ENCODE measurements at places on chromosomes 13 and 19.

- no peak for DNase-seq
Observed at GRCh38 chr13:94080527-94080926, 399.0 kb downstream of the DCT start.

DNA sequence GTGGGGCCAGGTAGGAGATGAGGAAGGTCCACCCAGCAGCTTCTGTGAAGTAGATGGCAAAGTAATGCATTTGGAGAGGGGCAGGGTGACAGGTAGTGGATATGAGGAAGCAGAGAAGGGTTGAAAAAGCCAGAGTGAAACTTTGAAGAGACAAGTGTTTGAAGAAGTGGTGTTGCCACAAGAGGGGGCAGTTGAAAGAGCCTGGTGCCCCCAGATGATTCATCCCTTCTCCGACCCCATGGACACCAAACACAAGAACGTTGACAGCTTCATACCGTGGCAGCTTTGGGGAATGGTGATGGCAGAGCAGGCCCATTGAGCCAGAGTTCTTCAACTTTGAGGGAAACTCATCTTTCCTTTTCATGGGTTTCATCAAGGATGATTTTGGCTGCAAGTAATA lies 19.9 kb downstream of the IFNL3 start:
- DNase-seq, result no peak

DNA sequence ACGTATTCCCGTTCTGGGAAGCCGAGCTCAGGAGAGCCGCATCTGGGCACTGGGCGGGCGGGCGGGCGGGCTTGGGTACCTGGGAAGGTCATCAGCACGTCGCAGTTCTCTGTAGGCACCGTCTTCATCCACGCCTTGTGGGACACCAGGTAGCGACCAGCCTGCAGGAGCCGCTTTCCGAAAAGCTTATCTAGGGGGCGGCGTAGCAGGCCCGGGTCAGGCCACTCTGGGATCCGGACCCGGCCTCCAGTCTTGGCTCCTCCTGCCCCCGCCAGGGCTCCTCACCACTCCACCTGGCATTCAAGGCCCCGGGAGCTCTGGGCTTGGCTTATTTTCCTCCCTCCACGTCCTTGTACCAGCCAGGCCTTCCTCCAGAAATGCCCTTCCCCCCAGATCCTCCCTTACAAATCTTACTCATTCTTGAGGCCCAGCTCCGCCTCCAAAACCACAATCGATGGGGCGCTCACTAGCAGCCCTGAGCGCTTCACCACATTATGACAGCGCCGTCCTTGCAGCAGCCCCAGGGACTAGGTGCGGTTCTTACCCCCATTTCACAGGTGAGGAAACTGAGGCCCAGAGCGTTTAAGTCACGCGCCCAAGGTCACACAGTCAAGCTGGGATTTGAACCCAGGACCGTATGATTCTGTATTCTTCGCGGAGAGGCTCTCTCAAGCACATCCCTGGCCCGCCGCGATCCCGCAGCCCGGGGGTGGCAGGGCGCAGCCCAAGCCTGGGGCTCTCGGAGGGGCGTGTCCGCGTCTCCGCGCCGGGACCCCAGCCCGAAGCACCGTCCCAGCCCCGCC lies 843 bp downstream of the ANO8 start:
- DNase-seq, result no peak

- no peak for DNase-seq
Observed at GRCh38 chr13:32525766-32526165, 12.8 kb downstream of the N4BP2L2 start.

- DNase-seq, result no peak
Observed at GRCh38 chr13:28630869-28631268, 28.1 kb upstream of the POMP start.

GRCh38 chr19:28363254-28363653 lies 849.7 kb downstream of the UQCRFS1 start:
- no peak for DNase-seq

DNA sequence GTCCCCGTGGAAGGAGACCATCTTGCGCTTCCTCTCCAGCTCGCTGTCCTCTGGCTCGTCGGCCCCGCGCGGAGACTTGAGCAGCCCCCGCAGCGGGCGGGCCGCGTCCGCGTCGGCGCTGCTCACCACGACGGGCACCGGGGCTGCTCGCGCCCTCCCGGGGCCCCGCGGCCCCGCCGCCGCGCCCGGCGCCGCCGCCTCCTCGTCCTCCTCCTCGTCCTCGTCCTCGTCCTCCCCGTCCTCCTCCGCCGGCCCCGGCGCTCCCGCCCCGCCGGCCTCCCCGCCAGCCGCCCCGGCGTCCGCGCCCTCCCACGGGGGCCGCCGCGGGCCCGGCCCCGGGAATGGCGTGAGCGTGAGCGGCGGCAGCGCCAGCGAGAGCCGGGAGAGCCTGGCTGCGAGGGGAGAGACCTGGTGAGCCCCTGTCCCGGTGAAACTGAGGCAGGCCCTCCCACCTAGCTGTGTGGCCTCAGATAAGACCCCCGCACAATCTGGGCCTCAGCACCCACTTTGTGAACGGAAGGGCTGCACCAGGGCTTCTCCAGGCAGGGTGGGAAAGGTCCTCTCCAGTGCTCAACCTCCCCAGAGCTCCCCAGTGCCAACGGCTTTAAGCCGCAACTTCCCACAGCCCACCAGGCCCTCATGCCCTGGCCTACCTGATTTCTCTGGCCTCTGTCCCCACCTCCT lies 17.8 kb downstream of the LMTK3 start:
- DNase-seq, result no peak

DNA sequence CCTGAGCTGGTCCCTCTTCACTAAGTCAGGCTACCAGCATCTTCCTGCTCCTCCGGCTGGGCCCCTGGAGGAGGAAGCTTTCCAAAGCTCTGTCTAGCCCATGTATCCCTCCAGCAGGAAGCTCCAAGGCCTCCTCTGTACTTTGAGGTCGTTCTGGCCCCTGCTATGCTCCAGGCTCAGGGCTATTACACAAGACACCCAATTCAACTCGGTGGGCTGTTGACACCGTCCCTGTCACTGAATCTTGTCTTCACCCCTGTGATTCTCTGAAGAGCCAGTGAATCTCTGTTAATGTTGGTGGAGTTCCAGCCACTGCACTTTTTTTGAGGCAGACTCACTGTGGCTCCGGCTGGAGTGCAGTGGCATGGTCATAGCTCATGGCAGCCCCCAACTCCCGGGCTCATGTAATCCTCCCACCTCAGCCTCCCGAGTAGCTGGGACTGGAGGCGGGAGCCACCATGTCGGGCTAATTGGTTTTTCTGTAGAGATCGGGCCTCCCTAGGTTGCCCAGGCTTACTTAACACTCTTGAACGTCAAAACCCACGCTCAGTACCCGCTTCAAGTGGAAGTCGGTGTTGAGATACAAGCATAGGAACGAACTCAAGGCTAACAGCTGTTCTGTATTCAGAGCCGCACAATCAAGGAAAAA lies 512 bp upstream of the REX1BD start:
- DNase-seq, result no peak

DNA sequence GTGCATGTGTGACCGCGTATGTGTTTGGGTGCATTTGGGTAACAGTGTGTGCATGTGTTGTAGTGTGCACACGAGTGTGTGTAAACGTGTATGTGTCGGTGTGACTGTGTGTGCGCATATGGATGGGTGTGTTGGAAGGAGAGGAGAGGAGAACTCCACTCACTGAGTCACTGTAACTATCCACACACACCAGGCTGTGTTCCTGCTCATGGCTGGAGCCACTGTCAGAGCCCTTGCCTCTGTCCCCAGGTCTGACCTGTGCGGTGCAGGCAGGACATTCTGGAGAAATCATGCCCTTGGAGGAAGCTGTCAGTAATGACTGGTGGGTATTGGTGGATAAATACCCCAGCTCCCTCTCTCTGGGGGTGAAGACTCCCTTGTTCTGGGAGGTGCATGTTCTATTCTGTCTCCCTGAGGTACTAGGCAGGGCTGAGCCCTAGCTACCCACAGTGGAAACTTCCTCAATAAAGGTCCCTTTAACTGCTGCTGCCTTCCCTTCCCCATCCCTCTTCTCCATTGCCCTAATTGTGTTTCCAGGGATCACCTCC lies 48.4 kb downstream of the CYP4F22 start:
- DNase-seq, result no peak

GRCh38 chr13:100362781-100363180 lies 225.8 kb downstream of the GGACT start:
- no peak for DNase-seq

DNA sequence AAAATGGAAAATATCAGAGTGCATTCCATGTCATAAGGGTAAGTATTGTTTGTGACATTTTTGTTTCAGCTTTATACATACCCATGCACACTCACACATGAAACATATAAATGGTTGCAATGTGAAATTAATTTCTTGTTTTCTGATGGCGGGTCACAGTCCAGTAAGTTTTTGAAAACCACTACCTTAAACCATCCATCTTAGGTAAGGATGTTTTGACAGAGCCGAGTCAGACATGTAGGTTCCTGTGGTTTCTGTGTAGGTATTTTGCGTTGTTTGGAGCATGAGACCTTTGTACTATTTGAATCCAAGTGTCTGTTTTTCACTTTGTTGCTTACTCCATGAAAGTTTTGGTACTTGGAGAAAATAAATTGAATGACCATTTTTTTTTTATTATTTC lies 121.7 kb downstream of the B3GLCT start:
- no peak for DNase-seq

GRCh38 chr13:35743165-35743564 lies 266.7 kb upstream of the MAB21L1 start:
- DNase-seq, result no peak

DNA sequence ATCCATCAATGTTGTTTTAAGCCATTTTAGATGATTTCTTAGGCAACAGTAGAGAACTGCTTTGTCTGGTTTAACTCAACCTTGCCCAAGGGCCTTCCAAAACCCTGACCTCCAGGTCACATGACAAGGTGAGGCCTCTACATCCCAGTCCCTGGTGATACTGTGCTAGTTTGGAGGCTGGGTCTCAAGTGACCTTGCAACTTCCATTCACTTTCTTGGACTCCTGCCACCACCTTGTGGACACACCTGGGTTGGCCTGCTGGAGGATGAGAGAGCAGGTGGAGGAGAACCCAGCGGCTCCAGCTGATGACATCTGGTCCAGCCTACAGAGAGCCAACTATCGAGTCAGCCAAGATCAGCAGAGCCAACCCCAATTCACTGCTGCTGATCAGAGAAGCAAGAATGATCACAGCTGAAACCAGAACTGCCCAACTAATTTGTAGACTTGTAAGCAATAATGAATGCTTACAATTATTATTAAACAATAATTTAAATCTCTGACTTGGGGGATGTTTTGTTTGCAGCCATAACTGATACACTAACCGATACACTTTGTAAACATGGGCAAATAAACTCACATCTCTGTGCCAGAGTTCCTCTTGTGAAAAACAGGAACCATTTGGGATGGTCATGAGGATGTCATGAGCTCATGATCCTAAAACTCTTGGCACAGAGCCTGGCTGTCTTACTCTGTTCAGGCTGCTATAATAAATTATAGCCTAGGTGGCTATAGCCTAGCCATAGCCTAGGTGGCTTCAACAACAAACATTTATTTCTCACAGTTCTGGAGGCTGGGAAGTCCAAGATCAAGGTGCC lies 11.5 kb downstream of the FAM187B start:
- DNase-seq, result no peak
